Stimulated activated CD8-positive, alpha-beta memory T cell treated with anti-CD3 and anti-CD28 coated beads, Interleukin-15, amount 100 ng/mL, for 48 hours (primary cell): ENCODE measurements at places on chromosomes 16 and 17.

- DNase-seq = no peak
These were observed 999 bp downstream of the CMC2 start for GRCh38 chr16:81005610-81006161.

DNA sequence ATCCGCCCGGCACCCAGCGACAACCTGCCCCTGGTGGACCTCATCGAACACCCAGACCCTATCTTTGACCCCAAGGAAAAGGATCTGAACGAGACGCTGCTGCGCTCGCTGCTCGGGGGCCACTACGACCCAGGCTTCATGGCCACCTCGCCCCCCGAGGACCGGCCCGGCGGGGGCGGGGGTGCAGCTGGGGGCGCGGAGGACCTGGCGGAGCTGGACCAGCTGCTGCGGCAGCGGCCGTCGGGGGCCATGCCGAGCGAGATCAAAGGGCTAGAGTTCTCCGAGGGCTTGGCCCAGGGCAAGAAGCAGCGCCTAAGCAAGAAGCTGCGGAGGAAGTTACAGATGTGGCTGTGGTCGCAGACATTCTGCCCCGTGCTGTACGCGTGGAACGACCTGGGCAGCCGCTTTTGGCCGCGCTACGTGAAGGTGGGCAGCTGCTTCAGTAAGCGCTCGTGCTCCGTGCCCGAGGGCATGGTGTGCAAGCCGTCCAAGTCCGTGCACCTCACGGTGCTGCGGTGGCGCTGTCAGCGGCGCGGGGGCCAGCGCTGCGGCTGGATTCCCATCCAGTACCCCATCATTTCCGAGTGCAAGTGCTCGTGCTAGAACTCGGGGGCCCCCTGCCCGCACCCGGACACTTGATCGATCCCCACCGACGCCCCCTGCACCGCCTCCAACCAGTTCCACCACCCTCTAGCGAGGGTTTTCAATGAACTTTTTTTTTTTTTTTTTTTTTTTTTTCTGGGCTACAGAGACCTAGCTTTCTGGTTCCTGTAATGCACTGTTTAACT is 1.0 kb downstream of the NOG start:
- no peak for DNase-seq

DNA sequence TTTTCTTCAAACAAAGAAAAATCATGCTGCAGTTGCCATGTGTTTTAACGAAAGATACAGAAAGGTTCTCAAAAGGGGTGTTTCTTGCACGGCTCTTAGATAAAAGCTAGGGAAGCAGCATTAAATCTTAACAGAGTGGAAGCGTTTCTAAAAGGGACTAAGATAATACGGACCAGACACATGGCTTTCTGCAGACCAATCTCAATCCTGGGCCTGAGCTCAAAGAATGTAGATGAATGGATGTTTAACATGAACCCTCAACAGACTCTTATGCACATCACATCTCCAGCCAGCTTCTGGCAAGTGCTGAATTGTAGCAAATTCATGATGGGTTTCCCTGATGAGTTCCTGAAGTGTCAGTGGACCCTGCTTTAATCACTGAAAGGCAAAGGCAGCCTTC is 80.2 kb upstream of the COX10 start:
- no peak for DNase-seq

GRCh38 chr16:69936252-69936651 is 14.9 kb upstream of the CLEC18A start:
- DNase-seq = no peak

DNA sequence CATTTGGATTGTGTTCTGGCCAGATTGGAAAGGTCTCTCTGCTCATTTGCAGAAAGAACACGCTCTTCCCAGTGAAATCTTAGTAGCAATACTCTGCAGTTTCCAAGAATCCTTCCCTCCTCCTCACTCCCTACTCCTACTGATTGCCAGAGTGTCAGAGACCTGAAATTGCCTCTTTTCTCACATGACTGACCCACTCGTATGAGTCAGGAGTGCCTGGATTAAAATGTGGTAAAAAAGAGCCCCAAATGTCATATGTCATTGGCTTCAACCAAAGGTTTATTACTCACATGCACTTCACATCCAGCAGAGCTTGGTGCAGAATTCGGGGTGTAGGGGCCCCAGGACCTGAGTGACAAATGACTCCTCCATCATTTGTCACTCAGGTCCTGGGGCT is 39.7 kb upstream of the IRX3 start:
- DNase-seq = no peak

GRCh38 chr16:25575363-25575762 is 116.4 kb upstream of the HS3ST4 start:
- DNase-seq = no peak

GRCh38 chr17:65662196-65662595 is 100.7 kb upstream of the AXIN2 start:
- DNase-seq = no peak
